ENCODE measurements at places on chromosomes 4 and X.

DNA sequence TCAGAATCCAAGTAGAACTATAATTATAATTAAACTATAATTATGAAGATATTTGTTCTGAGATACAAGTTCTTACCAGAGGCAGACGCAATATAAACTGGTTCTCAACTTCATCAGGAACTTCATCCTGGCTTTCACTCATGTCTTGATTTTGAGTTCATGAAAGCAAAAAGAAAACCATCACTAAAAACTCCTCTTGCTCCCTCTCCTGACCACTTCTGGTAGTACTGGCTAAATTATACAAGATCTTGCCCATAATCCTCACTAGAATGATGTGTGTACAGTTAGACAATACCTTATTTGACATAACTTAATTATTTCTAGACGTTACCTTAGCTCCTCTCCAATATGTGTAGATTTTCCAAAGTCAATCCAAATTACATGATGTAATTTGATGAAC is 3.7 kb downstream of the TAF7L start:
- DNase-seq, result peak; percentile 43

DNA sequence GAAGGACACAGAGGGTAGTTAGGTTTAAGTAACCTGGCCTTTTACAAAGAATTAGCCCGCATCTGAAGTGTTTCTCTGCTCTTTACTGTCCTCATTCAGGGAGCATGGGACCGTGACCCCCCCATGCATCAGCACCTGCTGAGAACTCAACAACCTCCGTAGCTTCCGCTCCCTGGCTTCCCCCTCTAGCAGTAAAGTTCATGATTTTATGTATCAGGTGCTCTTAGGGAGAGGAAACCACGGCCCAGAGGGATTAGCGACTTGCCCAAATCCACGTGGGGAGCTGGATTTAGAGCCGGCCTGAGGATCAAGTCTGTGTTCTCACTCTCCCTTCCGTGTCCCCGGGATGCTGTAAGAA is 284.6 kb upstream of the GATB start:
- no peak for DNase-seq

DNA sequence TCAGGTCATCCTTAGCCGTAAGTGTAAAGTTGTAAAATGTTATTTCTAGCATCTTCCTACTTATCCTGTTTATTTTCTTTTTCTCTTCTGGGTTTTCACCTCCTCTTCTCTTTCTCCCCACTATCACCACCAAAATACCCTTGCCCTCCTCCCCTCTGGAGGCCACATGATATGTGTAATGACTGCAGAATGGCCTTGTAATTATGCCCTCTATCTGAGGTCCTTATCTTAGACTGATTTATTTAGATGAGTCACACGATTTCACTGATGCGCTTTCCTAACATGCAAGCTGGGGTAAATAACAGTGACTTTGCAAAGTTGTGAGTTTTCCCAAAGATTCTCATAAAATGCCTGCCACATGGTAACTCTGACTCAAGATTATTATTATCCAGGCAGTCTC is 231.8 kb upstream of the GPRIN3 start:
- peak; percentile 5 for DNase-seq

GRCh38 chr4:64584981-64585557 is 175.8 kb upstream of the TECRL start:
- DNase-seq, result peak; percentile 19

DNA sequence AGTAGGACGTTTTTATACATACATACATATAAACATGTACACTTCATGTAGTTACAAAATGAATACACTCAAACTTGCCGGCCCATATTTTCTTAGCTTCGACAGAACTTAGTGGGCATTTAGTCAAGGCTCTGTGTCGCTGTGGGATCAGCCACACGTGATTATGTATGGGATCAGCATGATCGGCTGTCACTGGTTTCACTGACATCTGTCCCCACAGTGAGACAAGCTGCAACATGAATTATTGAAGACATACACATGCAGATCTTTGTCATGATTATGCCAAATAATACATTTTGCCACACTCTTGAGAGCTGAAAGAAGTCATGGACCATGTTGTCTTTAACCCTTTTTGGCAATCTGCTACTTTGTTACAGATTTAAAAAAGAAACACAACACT is 38.2 kb upstream of the NAA11 start:
- DNase-seq, result no peak

- DNase-seq, result peak; percentile 95
Measured at GRCh38 chr4:10346023-10346422, 111.2 kb downstream of the ZNF518B start.

DNA sequence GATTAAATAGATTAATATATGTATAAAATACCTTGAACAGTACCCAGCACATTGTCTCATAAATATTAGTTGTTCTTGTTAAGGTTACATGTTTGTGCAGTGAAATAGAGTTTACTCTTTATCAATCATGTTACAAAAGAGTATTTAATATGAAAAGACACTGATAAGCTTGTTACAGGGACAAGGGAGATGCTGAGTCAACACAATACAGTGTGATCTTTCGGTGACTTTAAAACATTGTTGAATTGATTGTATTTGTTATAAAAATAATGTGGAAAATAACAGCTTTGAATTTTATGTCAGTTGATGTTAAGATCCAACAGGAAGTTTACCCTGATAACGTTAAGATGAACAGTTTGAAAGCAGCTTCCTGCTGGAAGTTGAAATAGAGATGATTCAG is 1.4 kb upstream of the WDR13 start:
- DNase-seq, result no peak

DNA sequence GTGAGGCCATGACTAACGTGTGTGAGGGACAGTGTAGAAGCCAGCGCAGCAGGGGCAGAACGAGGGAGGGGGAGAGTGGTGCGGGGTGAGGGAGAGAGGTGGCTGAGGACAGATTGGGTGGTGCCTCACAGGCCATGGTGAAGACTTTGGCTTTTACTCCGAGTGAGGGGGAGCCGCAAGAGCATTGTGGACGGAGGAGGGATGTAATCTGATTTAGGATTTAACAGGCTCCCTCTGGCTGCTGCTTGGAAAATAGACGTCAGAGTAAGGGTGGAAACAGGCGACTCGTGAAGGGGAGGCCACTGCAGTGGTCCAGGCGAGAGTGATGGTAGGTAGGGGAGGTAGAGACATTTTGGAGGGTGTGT is 13.0 kb downstream of the PPP1R3F start:
- peak; percentile 13 for DNase-seq
